ENCODE measurements at places on chromosomes 7 and 10.

GRCh38 chr7:155947051-155947450 lies 134.8 kb upstream of the SHH start:
- no peak for DNase-seq

DNA sequence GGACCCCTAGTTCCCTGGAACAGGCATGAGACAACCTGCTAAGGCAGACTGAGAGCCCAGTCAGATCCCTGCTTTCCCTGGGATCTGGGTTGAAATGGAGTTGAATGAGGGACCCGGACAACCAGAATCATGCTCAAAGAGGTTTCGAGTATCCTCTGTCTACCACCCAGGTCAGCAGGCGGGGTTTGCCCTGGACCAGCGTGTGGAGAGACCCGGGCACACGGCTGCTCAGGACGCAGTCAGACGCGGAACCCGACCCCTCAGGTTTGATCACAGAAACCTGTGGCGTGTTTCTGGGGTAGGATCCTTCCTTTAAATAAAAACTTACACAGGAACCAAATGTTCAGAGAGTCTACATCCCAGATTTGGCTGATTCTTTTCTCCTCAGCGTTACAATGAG lies 330.6 kb downstream of the PTPRN2 start:
- DNase-seq: no peak

- DNase-seq: no peak
These were observed 19.9 kb downstream of the SYPL1 start for GRCh38 chr7:106092204-106092603.

GRCh38 chr7:130986261-130986690 lies 252.3 kb upstream of the KLF14 start:
- no peak for DNase-seq
